Stimulated activated CD8-positive, alpha-beta memory T cell treated with anti-CD3 and anti-CD28 coated beads, Interleukin-7, amount 100 ng/mL, for 4 hours (primary cell): ENCODE measurements at places on chromosomes 7 and 10.

GRCh38 chr10:92742331-92743228 lies 52.8 kb downstream of the HHEX start:
- no peak for DNase-seq

GRCh38 chr7:35007768-35008167 lies 29.5 kb downstream of the DPY19L1 start:
- DNase-seq, result no peak

DNA sequence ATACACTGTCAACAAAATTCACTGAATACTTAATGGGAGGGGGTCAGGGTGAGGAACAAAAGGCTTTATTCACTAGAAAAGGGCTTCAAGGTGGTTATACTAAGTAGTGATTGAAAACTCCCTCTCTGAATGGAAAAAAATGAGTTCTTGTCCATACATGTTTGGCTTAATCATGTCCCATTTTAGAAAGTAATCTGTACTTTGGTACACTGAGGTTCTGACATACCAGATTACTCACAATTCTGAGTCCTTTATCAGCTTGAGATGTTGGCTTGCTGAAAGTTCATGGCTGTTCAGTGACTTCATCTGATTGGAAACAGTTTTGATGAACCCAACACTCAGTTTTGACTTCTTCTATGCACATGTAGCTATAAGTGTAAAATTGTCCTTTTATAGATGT lies 12.8 kb upstream of the NOBOX start:
- no peak for DNase-seq

DNA sequence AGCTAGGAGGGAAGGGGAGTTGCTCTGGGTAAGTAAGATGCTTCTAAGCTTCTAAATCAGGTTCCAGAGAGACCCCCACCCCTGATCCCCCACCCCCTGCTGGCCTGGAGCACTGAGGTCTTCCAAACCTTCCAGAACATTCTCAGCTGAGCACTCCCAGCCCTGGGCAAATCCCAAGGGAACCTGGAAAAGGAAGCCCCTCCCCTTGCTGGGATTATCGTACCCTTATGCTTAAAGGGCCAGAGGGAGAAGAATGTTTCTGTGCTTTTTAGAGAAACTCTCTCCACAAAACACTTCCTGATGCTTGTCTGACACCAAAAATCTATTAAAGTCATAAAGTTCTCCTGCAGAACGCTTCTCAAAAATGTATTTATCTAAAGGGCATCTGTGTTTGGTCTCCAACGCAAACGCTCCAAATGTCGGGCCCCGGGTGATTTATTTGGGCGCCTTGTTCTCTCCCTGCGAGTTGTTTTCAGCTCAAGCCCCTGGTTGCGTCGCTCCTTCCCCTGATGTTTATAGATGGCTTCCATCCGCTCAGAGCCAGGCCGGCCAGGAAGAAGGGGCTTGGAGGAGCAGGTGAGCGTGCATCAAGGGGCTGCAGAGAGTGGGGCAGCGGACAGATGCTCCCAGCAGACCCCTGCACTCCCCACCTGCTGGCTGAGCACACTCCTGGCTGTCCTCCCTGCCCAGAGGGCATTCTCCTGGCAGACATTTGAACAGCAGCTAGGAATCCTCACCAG lies 8.2 kb upstream of the RET start:
- DNase-seq, result no peak

DNA sequence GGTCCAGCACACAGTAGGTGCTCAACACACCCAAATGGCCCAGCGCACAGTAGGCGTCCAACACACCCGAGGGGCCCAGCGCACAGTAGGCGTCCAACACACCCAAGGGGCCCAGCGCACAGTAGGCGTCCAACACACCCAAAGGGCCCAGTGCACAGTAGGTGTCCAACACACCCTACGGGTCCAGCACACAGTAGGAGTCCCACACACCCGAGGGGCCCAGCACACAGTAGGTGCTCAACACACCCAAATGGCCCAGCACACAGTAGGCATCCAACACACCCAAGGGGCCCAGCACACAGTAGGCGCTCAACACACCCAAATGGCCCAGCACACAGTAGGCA lies 80.8 kb downstream of the FOXL3 start:
- DNase-seq, result no peak

GRCh38 chr10:123009105-123009820 lies 457 bp downstream of the ACADSB start:
- DNase-seq, result no peak

DNA sequence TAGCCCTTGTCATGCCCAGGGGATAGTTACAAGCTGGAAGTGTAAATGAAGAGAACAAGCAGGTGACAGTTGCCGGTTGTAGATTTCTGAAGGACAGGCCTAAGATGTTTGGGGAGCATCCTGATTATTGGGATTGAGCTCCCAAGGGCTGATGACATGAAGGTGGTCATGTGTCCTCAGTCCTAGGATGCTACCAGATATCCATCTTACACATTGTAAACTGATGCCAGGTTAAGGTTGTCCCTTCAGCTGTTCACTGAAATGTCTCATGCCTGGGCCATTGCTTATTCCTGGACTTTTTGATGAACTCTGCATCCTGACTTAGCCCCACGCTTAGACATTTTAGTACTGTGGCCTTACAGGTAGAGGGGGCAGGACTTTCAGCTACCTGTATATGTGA lies 1.3 kb downstream of the ZMIZ2 start:
- DNase-seq, result no peak

- no peak for DNase-seq
Observed at GRCh38 chr10:88064608-88065382, 201.4 kb downstream of the PTEN start.

DNA sequence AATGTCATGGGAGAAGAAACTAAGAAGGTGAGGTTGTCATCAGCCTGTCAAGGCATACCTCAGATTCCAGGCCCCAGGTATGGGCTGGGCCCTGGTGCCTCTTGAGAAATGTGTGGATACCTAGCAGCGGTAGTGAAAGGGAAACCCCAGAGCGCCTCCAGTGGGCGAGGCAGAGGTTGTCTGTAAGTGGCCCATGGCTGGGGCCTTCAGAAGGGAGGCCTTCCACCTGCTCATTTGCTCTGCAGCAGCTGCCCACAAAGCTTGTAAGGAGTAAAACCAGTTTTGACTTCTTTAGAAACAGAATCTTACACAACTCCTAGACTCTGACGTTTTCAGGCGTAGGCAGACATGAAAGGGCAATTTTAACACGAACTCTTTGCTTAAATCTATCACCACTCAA lies 509.9 kb downstream of the PARD3 start:
- no peak for DNase-seq

GRCh38 chr7:151437866-151438516 lies 1.9 kb downstream of the CRYGN start:
- no peak for DNase-seq

GRCh38 chr7:30474893-30475292 lies 3.7 kb downstream of the NOD1 start:
- no peak for DNase-seq

- DNase-seq, result no peak
Observed at GRCh38 chr10:115046686-115047236, 46.4 kb upstream of the ATRNL1 start.

DNA sequence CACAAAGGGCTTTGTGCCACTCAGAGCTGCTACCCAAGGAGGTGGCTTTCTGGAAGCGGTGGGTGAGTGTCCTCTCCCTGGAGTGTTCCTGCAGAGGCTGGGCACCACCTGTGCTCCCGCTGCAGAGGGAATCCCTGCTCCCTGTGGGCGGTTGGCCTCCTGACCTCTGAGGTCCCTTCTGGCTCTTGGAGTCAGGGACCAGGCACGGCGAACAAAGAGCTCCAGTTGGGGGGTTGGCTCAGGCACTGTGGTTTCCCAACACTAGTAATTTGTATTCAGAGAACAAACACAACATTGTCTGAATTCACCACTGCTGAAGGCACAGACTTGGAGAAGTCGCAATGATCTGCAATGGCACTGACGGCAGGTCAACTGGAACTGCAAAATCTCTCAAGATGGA lies 328.9 kb downstream of the PRPF18 start:
- DNase-seq, result no peak

DNA sequence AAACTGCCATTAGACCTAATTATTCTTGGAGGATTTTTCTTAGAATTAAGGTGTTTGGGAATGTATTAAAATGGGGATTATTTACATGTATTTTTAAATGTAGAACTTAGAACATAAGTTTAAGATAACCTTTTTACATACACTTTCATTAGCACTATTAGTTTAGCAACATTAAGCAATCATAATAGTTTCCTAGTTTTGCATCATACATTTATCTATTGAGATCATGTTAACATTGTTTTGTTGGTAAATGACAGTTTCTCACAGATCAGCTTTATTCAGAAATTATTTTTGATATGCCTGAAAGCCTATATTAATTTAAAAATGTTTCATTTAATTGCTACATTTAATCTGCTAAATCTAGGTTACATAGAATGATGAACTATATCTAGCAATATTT lies 189.7 kb upstream of the PPP1R3A start:
- no peak for DNase-seq

DNA sequence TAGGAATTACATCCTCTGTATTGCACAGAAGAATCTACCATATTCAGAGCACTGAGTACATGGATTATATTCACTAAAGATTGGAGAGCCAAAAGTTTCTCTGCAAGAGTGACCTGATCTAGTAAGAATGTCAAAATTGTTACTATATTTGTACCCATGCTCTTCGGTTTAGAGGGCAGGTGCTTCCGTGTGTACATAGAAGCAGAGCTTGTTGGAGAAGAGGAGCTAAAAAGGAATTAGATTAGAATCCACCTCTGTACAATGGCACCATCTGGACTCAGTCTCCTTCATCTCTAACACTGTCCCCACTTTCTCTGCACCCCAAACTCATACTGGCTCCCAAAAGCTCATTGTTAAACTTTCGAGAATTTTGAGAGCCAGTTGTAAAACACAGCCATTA lies 8.3 kb downstream of the CALD1 start:
- no peak for DNase-seq

GRCh38 chr7:14639329-14639728 lies 263.2 kb downstream of the DGKB start:
- no peak for DNase-seq
